GM12878 (cell line): ENCODE measurements at places on chromosomes 4 and X. TPM values are rescaled to one million over a fixed set of nuclear protein-coding genes. Genes with fewer than 3 reads are reported as not detected.
A peak's percentile ranks its signal among the peaks of the same experiment; 100 is the strongest.

DNA sequence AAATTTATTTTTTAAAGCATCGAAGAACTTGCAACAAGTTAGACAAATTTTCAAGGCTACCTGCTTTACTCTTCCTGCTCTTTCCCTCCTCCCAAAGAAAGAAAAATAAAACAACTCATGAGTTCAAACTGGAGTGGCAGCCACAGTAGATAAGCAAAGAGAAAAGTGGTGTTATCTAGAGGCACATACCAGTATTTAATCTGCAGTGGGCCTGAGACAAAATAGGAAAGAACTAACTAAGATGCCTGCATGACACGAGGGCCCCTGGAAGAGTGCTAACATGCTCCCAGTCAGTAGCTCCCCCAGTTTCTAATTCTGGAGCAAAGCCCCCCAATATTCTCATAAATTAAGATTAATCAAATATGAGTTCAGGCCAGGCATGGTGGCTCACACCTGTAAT, 7.9 kb downstream of the ARL9 start:
- no peaks in the 10 kb centered on the region for H3K4me1 ChIP-seq
- DNase-seq = no peak
- no peak overlapping the region for H3K4me3 ChIP-seq
- H3K36me3 ChIP-seq = no peaks in the 10 kb centered on the region

DNA sequence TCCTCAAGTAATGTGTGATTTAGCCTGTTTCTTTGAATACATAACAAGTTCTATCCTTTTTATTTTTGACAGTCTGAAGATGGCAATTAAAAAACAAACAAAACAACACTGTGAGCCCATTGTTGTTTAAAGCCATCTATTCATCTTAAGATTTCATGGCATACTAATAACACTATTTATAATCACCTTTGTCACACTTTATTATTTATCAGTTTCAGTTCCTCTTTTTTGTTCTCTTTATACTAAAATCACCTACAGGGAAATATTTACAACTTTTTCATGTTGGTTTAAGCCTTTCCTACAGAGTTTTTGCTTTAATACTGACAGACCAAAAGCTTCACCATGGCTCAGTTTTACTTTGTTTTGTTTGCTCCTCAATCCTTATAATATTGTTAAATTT, 247.4 kb upstream of the CTSO start:
- no peak overlapping the region for H3K4me3 ChIP-seq
- peak; percentile 17 for DNase-seq
- H3K27ac ChIP-seq = peak overlapping the region; percentile 57; the same call in 1 of the 2 replicates
- peaks cover 13% of the 10 kb centered on the region for H3K4me1 ChIP-seq
- no peaks in the 10 kb centered on the region for H3K27me3 ChIP-seq
- H3K36me3 ChIP-seq = no peaks in the 10 kb centered on the region

GRCh38 chrX:74195120-74195519, 108.9 kb upstream of the ZCCHC13 start:
- no peak overlapping the region for H3K27ac ChIP-seq
- no peaks in the 10 kb centered on the region for H3K27me3 ChIP-seq
- H3K36me3 ChIP-seq = no peaks in the 10 kb centered on the region
- DNase-seq = no peak
- no peak overlapping the region for H3K4me3 ChIP-seq

DNA sequence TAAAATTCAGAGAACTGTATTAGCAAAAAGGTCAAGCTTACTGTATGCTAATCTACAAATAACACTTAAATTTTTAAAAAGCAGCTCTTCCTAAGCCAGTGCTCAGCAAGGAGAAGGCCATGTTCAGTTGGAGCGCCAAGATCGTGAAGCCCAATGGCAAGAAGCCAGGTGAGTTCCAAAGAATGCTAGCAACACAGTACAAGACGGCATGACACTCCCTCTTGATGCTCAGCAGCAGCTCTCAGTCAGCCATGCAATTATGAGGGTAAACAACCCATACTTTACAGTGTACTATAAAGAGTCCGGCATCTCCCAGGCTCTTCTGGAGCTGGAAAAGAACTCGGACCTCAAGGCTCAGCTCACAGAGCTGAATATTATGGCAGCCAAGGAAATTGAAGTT, 34.9 kb downstream of the STX18 start:
- H3K4me1 ChIP-seq = peaks cover 7% of the 10 kb centered on the region; the same call in 1 of the 2 replicates
- H3K36me3 ChIP-seq = no peaks in the 10 kb centered on the region; the same call in 1 of the 2 replicates
- no peak overlapping the region for H3K27ac ChIP-seq
- no peak for DNase-seq

DNA sequence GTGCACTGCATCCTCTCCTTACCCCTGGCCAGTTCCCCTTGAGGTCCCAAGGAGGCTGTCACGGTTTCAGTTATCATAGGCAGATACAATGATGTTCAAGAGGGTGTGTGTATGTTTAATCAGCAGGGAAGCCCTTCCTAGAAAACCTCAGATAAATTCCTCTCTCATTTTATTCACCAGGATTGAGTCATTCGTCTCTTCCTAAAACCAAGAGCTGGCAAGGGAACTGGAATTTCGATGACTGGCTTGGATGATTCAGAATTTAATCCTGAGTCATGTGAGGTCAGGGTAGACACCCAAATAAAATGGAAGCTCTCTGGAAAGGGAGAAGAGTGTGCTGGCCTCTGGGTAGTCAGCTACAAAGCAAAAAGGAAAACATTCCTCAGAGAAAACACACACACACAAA, 106.2 kb upstream of the RAPGEF2 start:
- H3K4me3 ChIP-seq = no peak overlapping the region
- no peaks in the 10 kb centered on the region for H3K27me3 ChIP-seq
- H3K4me1 ChIP-seq = no peaks in the 10 kb centered on the region
- H3K36me3 ChIP-seq = no peaks in the 10 kb centered on the region
- H3K27ac ChIP-seq = no peak overlapping the region

DNA sequence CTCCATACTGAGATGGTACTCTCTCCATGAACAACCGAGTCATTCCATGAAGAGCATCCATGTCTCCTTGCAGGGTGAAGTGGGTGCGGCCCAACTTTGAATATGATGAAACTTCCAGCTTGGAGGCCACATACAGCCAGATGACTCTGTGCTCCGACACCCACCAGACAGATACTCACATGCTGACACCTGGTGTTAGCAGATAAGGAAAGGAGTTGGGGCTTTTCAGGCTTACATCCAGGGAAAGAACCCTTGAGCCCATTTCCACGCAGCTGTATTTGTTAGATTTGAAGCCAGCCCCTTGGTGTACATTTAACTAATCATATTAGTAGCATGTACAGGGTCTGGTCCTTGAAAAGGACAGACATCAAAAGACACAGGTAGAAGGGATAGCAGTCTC, 62.1 kb upstream of the PRRG3 start:
- no peaks in the 10 kb centered on the region for H3K36me3 ChIP-seq
- no peaks in the 10 kb centered on the region for H3K4me1 ChIP-seq
- no peak overlapping the region for H3K4me3 ChIP-seq
- DNase-seq = no peak
- H3K27ac ChIP-seq = no peak overlapping the region
- H3K27me3 ChIP-seq = no peaks in the 10 kb centered on the region

Gene SPANXB1
- total RNA-seq = not detected in 2 replicates

Gene KCNE5
- 0.35 and 0.46 TPM in 2 replicates for total RNA-seq

Gene AR
- 0.03 TPM in 1 of 2 replicates, not detected in the other for total RNA-seq

Gene MAGEC2
- total RNA-seq = not detected in 2 replicates

Gene RASSF6
- total RNA-seq = 0.43 and 0.62 TPM in 2 replicates

Gene NLGN4X
- 0.11 and 0.21 TPM in 2 replicates for total RNA-seq

Gene CT83
- total RNA-seq = not detected in 2 replicates

Gene CHRDL1
- total RNA-seq = 0.44 and 0.48 TPM in 2 replicates

Gene INTU
- 0.15 TPM in 1 of 2 replicates, not detected in the other for total RNA-seq
